ENCODE measurements at places on chromosomes 11 and 22.

- no peak for DNase-seq
Observed at GRCh38 chr11:23166376-23166775, 306.1 kb upstream of the CCDC179 start.

DNA sequence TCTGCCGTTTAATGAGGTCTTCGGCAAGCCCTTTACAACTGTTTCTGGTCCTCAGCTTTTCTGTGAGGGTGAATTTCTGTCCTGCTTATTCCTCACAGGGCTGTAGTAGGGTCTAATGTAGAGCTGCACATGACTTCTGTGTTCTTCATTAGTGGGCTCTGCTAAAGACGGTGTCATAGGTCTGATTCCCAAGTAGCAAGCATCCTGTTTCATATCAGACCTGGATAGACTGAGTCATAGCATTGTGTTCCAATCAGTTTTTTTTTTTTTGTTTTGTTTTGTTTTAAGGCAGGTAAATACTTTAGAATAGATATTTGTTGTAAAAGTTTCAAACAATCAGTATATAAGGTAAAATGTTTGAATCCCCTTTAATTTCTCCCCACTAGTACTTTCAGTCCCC is 35.4 kb downstream of the BIRC2 start:
- DNase-seq: no peak

GRCh38 chr22:49704345-49705215 is 123.1 kb downstream of the BRD1 start:
- DNase-seq: no peak

DNA sequence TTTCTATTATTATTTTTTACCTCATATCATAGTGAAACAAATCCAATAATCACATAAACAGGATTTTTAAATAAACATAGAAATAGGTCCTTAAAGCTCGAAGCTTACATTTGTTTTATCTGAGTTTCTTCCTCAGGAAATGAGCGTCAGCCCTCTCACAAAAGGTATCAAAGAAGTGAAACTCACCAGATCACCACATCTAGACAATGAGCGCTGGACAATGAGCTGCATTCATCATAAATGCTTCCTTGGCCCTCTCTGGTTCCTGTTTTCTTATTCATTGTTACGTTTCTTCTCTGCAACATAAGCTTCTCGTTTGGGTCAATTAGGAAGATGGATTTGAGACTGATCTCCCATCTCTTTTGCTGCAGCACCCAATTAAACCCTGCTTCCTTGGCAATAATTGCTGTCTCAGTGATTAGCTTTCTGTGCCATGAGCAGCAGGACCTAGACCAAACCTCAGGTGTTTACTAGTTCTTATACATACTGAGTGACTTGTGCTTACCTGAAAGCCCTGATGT is 649.9 kb upstream of the LUZP2 start:
- DNase-seq: no peak

GRCh38 chr11:99920956-99921355 is 766.1 kb upstream of the ARHGAP42 start:
- no peak for DNase-seq

GRCh38 chr11:35618497-35619115 is 346 bp downstream of the FJX1 start:
- no peak for DNase-seq

GRCh38 chr11:1670905-1671371 is 26.1 kb upstream of the KRTAP5-6 start:
- no peak for DNase-seq

Data from caudate nucleus (tissue), 63 donors.